ENCODE measurements at places on chromosomes 4 and X.
A peak's percentile ranks its signal among the peaks of the same experiment; 100 is the strongest.

DNA sequence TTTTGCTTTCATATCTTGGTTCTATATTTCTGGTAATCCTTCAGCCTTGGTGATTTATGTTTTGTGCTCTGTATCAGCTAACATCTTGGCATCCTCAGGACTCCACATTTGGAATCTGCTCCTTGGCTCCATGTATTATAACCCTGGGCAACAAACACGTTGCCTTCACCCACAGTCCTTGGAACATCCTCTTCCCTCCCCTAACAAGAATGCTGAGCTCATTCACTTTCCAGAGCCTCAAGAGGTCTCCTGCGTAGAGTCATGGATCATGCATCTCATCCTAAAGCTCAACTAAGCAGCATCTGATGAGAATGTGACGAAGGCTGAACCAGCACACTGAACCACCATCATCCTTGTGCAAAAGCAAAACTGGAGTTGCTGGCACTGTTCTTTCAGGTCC is 60.5 kb upstream of the C1GALT1C1 start:
- DNase-seq = no peak

DNA sequence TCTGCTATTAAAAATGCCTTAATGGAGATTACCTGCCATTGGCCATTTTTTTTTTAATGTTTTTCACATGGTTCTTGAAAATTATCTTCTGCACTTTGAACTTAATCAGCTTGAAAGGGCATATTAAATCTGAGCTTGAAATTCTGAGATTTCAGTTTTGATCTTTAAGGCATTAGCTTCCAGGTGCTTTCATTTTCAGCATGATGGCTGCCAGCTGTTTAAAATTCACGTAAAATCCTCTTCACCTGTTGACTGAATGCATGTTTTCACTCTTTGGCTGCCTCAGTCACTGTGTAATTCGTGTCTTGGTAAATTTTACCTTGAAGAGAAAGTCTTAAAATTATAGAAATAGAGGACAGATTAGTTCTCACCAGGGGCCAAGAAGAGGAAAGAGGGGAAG is 39.6 kb downstream of the SMAD1 start:
- DNase-seq = no peak

- DNase-seq = no peak
These were observed 49.0 kb downstream of the AGA start for GRCh38 chr4:177393236-177393635.

DNA sequence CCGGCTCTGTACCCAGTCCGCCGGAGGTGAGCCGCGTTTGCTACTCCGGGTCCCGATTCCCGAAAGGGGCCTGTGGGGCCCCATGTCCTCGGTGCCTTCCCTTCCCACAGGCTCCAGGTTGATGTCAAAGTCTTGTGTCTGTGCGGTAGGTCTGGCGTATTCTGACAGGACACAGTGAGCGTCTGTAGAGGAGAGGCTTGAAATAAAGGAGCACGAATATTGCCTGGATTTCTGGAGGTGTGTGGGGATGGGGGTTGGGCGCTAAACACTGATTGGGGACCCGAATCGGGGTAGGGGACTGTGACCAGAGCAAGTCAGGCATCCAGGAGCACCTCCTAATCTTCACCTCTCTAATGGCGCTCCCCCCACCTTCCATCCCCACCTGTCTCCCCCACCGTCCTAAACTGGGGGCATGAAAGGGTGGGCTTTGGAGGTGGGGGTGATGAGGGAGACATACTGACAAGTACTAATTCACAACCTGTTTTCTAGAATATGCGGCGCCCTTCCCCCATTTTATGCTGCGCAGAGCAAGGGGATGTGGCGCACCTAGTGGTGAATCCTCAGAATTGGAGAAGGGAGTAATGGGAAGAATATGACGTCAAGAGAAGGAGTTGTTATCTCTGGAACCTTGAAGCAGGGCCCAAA is 855 bp downstream of the GPRASP2 start:
- peak; percentile 7 for DNase-seq

GRCh38 chrX:1361910-1362309 is 25.3 kb downstream of the IL3RA start:
- no peak for DNase-seq

GRCh38 chrX:104118765-104119164 is 6.4 kb downstream of the ZCCHC18 start:
- DNase-seq = no peak

DNA sequence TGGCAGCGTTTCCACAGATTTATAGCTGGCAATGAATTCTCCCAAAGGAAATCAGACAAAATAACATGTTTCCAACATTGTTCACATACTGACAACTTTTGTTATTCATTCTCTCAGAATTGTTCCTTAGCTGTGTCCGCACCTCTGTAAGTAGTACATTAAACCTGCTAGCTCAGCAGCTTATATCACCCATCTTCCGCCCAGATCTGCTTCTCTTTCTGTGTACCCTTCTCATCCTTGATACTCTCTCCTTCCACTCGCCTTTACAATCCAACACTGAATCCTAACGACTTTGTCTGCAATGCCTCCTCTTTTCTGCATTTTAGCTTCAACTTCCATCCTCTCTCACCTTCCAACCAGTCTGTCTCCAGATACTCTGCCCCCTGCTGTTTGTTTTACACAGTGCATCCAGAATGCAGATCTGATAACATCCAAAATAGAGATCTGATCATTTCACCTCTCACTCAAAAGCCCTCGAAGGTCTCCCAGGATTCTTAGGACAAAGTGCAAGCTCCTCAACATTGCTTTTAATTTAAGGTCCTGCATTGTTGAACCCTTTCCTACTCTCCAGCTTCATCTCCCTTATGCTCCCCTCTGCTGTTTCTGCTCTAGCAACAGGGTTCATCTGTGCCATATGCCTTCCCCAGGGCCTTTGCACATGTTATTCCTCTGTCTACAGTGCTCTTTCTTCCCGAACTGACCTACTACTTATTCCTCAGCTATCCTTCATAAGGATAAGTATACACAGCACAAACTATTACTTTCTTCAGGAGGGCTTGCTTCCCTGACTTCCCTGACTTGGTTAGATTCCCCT is 67.3 kb upstream of the VBP1 start:
- DNase-seq = no peak

DNA sequence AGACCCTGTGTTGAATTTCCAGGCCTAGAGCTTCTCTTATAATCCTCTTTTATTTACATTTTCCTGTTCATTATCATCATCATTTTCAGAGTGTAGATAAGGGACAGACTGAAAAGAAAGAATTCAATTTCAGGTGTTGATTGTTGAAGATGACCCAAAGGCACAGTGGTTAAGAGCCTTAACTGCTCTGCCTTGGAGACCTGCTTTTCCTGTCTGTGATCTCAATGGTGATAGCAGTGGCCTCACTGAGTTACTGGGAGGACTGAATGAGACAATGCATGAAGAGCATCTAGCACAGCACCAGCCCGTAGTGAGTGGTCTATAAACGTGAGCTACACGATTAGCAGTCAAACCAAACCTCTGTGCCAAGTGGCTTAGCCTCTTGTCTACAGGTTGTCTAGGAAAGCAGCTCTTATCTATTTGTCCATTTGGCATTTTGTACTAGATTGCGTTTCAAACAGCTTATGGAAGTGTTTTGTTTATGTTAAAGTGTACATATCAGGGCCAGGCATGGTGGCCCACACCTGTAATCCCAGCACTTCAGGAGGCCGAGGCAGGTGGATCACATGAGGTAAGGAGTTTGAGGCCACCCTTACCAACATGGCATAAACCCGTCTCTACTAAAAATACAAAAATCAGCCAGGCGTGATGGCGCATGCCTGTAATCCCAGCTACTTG is 41.5 kb downstream of the SETD7 start:
- no peak for DNase-seq

- DNase-seq = no peak
These were observed 76.4 kb upstream of the NHS start for GRCh38 chrX:17298564-17298963.

DNA sequence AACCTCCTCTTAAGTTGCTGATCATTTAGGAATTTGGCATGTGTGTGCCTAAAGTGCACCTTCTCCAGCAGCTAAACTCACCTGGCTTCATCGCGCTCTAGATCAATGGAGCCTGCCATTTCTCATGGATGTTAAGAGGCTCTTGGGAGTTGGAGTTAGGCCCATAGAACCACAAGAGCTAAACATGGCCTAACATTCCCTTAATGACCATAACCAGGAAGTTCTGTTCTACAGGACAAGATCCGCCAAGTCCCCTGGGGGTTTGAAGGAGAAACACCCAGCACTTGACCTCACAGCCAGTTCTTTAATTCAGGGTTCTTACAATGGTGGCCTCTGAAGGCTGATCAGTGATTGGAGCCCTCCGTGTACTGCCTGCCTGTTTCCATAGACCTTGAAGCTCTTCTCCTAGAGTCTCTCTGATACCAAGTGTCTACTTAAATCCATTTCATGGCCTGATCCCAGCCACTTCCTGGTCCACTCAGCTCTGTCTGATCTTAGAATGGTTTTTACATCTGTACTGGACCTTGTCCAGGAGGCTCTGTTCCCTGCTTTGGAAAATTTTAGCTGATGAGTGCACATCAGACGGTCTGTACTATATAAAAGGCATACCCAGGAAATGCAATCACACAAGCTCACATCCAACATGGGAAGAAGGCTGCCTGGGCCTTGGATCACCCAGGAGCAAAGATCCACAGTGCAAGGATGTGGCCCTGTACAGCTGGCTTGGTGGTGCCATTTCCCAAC is 45.1 kb downstream of the RPS3A start:
- DNase-seq = no peak

- peak; percentile 39 for DNase-seq
These were observed 56.4 kb downstream of the C4orf51 start for GRCh38 chr4:145736241-145736831.

- DNase-seq = no peak
These were observed 30.4 kb downstream of the COX7B2 start for GRCh38 chr4:46878641-46879040.

DNA sequence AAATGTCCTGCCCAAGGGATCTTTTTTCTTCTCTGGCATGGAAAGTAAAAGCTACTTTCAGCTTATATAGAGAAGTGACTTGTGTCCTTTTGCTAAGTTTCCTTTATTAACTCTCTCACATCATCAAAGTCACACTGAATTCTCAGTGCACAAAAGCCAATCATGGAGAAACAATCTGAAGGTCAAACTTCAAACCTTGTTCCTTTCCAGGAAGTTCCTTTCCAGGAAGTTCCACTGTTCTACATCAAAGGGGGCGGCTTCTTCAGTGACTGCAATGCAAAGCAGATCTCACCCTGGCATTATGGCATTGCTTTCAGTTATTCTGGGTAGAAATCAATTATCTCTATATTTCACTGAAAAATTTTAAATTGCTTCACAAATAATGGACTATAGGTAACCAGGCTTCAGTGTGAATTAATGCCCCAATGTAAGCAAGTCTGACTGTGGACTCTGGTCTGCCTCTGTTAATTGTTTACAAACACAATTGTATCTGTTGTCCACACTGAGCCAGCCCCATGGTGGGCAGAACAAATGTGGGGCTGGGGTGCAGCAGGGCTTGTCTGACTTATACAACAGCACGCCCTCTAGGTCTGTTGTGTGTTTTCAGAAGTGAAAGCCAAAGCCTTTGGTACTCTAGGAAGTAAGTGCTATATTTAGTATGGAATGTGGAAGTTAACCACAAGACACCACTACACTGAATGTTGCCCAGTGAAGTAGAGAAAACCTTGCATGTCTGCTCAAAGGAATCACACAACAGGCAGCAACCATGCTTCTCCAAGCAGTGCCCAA is 98.8 kb downstream of the CDS1 start:
- DNase-seq = no peak

GRCh38 chrX:12610079-12610478 is 181.1 kb upstream of the PRPS2 start:
- DNase-seq = no peak

DNA sequence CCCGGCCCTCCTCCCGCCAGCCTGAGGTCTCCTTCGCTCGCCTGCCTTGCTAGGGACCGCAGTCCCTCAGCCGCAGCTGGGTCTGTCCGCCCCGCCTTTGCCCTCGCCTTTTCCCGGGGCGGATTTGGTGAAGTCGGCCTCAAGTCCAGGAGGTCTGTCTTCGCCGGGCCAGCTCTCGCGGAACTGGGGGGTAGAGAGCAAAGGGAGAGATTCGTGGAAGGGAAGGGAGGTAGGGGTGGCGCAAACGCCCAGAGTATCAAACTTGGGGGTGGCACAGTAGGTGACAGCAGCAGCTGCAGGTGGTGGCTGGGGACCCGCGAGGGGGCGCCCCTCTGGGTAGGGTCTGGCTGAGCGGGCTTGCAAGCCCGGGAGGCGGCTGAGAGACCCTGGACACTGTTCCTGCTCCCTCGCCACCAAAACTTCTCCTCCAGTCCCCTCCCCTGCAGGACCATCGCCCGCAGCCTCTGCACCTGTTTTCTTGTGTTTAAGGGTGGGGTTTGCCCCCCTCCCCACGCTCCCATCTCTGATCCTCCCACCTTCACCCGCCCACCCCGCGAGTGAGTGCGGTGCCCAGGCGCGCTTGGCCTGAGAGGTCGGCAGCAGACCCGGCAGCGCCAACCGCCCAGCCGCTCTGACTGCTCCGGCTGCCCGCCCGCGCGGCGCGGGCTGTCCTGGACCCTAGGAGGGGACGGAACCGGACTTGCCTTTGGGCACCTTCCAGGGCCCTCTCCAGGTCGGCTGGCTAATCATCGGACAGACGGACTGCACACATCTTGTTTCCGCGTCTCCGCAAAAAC is at the start of gene NPY2R:
TSS of gene NPY2R (plus strand) at position 379 of the 797 bp plus-strand sequence. CDS start 5,304 bp downstream, outside the sequence.
- DNase-seq = no peak

DNA sequence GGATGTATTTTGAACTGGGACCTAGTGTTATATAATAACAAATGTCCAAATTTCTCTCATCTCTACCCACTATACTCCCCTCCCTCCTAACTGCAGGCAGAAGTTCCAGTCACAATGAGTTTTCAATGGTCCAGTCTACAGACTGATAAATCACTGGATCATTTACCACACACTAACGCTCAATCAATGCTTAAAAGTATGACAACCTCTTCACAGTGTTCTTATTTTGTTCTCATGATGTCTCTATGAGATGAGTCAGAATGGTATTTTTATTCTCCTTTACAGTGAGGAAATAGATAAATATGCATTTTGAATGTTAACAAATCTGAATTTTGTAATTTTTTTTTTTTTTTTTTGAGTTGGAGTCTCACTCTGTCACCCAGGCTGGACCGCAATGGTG is 83.7 kb upstream of the ETNPPL start:
- no peak for DNase-seq

- no peak for DNase-seq
These were observed at the start of gene IL9R for GRCh38 chrX:155997436-155997835. IL9R (plus strand) TSS chrX:155997696; CDS start chrX:155997760, 64 bp downstream.

DNA sequence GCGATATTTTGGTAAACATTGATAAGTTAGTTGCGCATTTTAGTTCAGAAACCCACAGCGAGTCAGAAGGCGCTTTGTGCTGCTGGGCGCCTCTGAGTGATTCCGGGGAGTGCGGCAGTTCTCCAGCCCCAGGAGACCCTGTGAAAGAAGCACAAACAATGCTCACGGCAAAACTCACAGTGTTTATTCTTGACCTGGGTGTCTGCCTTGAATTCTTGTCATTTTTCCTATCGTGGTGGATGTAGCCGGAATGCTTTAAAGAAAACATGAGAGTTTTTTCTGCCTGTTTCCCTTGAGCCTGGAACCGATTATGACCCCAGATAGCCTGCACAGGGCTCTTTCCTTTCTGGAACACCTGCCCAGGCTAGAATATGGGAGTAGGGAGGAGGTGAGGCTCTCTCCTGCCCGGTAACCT is 6.7 kb downstream of the TBL1X start:
- DNase-seq = no peak
